ENCODE measurements at places on chromosomes 5 and 9.

DNA sequence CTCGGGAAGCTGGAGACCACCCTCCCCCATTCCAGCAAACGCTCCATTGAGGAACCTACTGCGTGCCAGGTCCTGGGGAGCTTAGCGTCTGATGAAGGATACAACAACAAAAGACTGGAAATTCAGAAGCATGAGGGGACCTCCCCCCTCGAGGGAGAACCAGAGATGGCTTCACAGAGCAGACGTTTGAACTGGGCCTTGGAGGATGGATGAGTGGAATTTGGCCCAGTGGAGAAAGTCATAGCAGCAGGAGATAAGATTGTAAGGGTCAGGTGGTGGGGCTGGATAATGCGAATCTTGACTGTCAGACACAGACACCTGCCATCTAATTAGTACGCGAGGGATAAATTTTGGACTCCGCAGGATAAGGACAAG, 1.2 kb upstream of the SLC25A51 start:
- DNase-seq: no peak

DNA sequence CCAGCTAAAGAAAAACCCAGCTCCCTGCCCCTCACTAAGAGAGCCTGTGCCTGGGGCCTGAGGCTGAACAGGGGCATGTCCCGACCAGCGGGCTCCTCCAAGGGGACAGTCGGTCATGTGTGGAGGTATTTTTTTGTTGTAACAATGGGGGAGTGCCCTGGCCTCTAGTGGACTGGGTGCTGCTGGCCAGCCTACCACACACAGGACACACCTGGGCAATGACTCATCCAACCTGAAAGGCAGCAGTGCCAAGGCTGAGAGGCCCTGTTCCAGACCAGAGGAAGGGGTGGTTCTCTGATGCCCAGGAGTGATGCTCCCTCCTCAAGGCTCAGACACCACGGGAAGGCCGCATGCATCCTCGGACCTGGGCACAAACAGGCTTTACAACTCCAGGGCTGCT, 181.5 kb downstream of the OLFM1 start:
- no peak for DNase-seq

GRCh38 chr9:131405428-131405827, 11.5 kb downstream of the PRRC2B start:
- DNase-seq: no peak

GRCh38 chr5:97266076-97266475, 83.0 kb upstream of the RIOK2 start:
- DNase-seq: no peak

GRCh38 chr5:72366324-72366976, 46.3 kb downstream of the PTCD2 start:
- peak; percentile 78 for DNase-seq

DNA sequence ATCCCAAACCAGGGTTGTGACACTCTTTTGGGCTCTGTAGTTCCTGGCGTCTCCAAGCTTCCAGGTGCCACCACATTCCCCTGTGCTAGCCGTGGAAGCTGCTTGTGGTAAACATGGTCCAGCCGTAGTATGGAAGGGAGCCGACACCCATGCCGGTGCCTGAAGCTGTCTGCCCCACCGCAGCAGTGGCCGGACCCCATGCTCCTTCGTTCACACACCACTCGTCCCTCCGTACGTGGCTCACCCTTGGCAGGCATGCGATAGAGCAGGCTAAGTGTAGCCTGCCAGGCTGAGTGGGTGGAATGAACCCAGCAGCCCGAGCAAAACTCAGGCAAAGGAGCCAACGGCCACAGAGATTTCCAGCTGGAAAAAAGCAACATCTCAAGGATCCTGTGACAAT, 2030.4 kb downstream of the EFNA5 start:
- no peak for DNase-seq

GRCh38 chr5:15956622-15957021, 223.0 kb downstream of the MARCHF11 start:
- no peak for DNase-seq

GRCh38 chr5:145539201-145539600, 295.9 kb downstream of the PRELID2 start:
- no peak for DNase-seq

DNA sequence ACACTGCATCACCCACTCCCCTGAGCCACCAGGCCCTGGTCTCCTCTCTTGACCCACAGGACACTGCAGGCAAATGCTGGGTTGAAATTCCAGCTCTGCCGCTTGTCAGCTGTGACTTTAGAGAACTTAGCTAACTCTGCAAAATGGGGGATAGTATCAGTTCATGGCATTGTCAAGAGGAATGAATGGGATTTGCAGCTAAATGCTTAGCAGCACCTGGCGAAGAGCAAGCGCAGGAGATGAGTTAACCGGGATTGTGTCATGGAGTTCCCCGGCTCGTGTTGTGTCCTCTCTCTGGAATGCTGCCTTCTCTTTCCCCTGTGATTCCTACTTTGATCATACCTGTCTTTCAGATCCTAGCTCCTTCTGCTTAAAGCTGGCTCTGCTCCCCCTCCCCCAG, 67.1 kb downstream of the DAB2IP start:
- no peak for DNase-seq

DNA sequence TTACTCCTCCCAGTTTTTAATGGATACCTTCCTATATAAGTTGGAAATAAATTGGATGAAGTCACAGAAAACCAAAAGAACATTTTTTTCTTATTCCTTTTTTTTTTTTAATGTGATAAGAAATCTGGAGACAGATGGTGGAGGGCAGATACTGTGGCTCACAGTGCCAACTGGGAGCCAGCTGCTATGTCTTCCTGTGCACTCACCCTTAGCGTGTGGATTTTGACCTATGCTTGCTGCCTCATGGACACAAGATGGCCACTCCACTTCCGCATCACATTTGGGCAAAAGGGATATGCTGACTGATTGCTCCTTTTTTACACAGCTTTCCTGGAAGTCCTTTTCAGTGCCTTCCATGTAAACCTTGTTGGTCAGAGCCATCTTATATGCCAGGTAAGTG, 342.6 kb downstream of the MAN2A1 start:
- DNase-seq: no peak

DNA sequence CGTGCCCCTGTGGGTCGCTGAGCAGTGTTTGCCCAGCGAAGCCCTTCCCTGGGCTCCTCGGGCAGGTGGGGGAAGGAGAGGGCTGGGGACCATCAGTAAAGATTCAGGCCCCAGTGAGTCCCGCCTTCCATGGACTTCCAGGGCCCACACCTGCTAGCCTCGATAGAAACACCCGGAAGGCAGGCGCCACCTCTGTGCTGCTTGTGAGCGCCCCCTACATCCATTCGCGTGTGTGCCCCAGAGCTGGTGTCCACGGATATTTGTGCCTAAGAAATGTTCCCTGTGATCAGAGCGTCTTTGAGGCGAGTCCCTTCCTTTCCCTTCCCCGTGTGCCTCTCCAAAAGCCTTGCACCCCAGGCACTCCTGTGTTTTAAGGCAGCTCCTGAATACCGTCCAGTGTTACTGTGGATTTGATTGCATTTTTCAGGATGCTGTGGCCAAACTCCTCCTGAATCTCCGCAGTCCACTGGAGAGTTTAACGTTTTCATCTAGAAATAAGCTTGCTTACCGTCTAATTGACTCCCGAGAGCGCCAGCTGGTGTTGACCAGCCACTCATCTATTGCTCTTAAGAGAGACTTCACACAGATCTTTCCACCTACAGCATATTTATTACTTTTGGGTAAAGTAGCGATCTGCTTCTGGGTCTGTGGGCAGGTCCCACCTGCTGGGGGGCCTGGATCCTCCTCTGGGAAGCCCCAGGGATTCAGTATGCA, 101.4 kb downstream of the COL5A1 start:
- no peak for DNase-seq

GRCh38 chr5:113749334-113749733, 235.8 kb downstream of the YTHDC2 start:
- DNase-seq: no peak

DNA sequence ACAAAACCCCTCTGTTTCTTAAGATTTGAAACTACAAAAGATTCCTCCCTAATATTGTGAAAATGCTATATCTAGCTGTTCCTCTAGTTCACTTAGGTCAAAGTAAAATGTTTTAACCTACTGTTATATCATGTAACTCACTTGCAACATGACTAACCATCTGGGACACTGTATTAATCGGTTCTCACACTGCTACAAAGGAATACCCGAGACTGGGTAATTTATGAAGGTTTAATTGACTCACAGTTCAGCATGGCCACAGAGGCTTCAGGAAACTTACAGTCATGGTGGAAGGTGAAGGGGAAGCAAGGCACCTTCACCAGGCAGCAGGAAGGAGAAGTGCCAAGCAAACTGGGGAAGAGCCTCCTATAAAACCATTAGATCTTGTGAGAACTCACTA, 34.7 kb downstream of the DIMT1 start:
- DNase-seq: no peak

DNA sequence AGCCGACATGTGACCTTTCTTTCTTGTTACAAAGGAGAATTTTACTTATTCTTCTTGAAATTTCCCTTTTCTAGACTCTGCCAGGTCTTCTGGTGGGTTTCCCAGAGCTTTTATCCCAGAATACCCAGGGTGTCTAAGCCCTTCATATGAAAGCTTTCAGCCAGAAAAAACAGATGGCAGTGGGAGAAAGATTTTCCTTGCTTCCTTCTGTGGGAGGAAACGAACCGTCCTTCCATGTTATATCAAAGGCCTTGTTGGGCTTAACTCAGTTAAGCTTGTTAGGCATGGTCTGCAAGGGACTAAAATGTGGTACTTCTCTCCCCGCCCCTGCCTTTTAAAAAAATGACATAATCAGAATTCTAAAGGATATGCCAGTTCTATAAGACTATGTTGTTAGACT, 47.5 kb downstream of the SPATA31D1 start:
- DNase-seq: no peak

GRCh38 chr5:57858905-57859304, 376.3 kb upstream of the ACTBL2 start:
- DNase-seq: no peak
